ENCODE measurements at places on chromosomes 1 and 21. TPM values are rescaled to one million over a fixed set of nuclear protein-coding genes. Genes with fewer than 3 reads are reported as not detected.

- DNase-seq = no peak
Measured at GRCh38 chr1:203722909-203723308, 42.1 kb upstream of the LAX1 start.

GRCh38 chr1:53591924-53592323 lies 132.7 kb downstream of the DMRTB1 start:
- DNase-seq = no peak

GRCh38 chr21:45470773-45471524 lies 66.0 kb downstream of the COL18A1 start:
- DNase-seq = peak; percentile 94

- DNase-seq = peak; percentile 60
Measured at GRCh38 chr1:9482403-9482802, 56.9 kb upstream of the SLC25A33 start.

SPATC1L gene
- 9.5 TPM for total RNA-seq
